ENCODE measurements at places on chromosomes 5 and 9. TPM values are rescaled to one million over a fixed set of nuclear protein-coding genes. Genes with fewer than 3 reads are reported as not detected.

Gene ZNF658
- total RNA-seq = 3.1 TPM

Gene SURF2
- 16.0 TPM for total RNA-seq

Gene NTMT1
- total RNA-seq = 38.6 TPM

Gene NUDT12
- 1.2 TPM for total RNA-seq

Gene PCDHGB1
- 0.18 TPM for total RNA-seq

Gene EIF4E1B
- total RNA-seq = not detected

Gene CLPTM1L
- total RNA-seq = 118 TPM

Gene TMEM171
- not detected for total RNA-seq

Gene CMBL
- 0.98 TPM for total RNA-seq

Gene CTXN3
- total RNA-seq = not detected

Gene AHRR
- 42.2 TPM for total RNA-seq

Gene CDX1
- not detected for total RNA-seq

Gene HAUS6
- total RNA-seq = 28.6 TPM

Gene MAT2B
- 84.5 TPM for total RNA-seq

Gene PSAT1
- 65.4 TPM for total RNA-seq

Gene CMYA5
- total RNA-seq = 0.30 TPM

Gene MZB1
- 61.8 TPM for total RNA-seq

Gene GMCL2
- total RNA-seq = not detected

Gene PCDHB8
- not detected for total RNA-seq

Gene TRIM36
- total RNA-seq = 0.16 TPM

Gene CD180
- 0.27 TPM for total RNA-seq

Gene SLC22A4
- total RNA-seq = 0.30 TPM

Gene PCSK5
- 3.0 TPM for total RNA-seq

Gene PCDHB5
- total RNA-seq = not detected

Gene PRKACG
- total RNA-seq = not detected

Gene AK6
- total RNA-seq = 42.0 TPM

Gene CCDC192
- total RNA-seq = not detected

Gene CCDC180
- total RNA-seq = 5.9 TPM

Gene ENTPD2
- total RNA-seq = not detected

Gene CCDC127
- 6.5 TPM for total RNA-seq

Gene KIF20A
- total RNA-seq = 40.2 TPM

Gene PCDHGA3
- total RNA-seq = 0.23 TPM

Gene ORM2
- not detected for total RNA-seq

Gene CCL21
- total RNA-seq = not detected

Gene LCN2
- not detected for total RNA-seq

Gene CHSY3
- not detected for total RNA-seq

Gene SLC4A9
- total RNA-seq = not detected

All from T-helper 2 cell treated with Interferon-gamma antibody and Interleukin-4, amounts not matched to agents 100 ng/mL and 5 ng/mL, for 36 hours (primary cell).